Stimulated activated CD8-positive, alpha-beta memory T cell treated with anti-CD3 and anti-CD28 coated beads, Interleukin-4, amount 100 ng/mL, for 1 hour (primary cell): ENCODE measurements at places on chromosomes 6 and 20.

- no peak for DNase-seq
Observed at GRCh38 chr20:50297498-50298376, 107.1 kb downstream of the CEBPB start.

DNA sequence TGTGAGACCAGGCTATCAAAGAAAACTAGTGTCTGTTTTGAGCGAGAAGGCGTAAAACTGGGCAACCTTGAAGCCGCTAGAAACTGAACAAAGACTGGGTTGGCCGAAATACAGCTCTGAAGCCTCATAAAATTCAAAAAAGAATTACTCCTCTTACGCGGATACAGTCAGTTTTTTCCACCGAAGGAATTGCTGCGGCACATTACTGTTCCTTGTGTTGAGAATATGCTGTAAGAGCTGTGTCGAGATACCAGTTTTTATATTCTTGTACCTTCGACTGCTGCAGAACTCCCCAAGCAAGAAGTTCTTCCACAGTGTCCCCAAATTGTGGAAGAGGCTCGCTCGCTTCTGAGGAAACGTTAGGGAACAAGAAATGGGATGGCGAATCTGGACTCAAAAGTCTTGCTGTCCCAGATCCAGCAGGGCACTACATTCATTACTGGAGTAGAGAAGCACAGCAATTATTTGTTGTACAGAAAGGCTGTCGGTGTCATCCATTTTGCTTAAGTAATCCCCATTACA is 523 bp upstream of the COX7A2 start:
- no peak for DNase-seq

- no peak for DNase-seq
Observed at GRCh38 chr20:58584051-58584824, 66.8 kb upstream of the STX16 start.

GRCh38 chr6:52697903-52698302 is 27.0 kb downstream of the TMEM14A start:
- DNase-seq: no peak

- DNase-seq: no peak
Observed at GRCh38 chr6:55445648-55446204, 118.5 kb downstream of the GFRAL start.

GRCh38 chr20:59071216-59071615 is 28.6 kb upstream of the PRELID3B start:
- no peak for DNase-seq

DNA sequence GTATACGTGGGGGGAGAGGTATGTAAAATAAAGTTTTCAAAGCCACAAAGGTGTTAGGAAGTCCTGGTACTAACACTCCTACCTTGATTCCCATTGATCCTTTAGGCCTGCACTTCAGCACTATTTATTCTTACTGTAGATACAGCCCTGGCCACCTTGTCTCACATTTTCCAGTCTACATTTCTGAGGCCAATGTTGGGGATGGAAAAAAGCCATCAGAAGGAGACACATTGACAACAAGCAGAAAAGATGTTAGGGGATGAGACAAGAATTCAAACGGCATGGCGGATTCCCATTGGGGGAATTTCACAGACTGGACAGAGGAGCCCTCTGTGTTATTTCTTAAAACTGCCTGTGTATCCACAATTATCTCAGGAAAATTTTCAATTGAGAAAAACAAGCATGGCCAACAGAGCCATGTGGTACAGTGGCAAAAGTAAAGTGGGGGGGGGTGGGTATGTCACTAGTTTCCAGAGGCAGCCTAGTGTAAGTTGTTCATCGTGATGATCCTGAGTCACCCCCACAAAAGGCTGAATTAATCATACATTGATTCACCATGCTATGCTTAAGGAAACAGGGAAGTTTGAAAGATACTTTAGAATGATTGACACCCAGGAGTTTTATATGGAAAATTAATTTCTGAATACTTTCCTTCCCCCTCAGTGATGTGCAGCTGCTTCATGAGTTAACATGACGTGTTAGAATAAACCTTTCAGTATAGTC is 40.5 kb downstream of the RREB1 start:
- no peak for DNase-seq

- no peak for DNase-seq
Observed at GRCh38 chr6:2914318-2914660, 11.2 kb upstream of the SERPINB9 start.

DNA sequence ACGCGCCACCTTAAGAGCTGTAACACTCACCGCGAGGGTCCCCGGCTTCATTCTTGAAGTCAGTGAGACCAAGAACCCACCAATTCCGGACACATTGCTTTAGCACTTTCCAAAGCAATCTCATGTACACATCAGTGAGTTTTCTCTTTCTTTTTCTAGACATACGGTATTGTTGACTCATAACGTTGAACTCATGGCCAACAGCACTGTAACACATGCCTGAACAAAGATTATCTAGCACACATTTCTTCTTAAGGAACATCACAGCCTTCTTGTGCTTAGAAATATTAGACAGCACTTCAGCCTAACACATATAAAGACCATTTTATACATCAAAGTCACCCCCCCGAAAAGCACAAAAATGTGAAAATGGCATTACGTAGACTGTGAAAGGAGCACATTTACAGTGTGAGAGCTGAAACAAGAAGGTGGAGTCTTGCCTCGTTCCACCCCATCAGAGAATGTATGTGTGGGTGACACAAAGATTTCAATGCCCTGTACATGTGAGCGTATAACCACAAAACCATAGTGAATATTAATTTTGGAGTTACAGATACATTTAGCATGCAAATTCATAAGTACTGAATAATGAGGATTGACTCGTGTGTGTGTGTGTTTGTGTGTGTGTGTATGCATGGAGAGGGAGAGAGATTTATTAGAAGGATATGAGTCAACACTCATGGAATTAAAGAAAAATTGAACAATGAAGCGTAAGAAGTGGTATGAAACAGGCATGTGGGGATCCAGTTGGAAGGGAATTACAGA is 134.1 kb downstream of the FAM83B start:
- no peak for DNase-seq

DNA sequence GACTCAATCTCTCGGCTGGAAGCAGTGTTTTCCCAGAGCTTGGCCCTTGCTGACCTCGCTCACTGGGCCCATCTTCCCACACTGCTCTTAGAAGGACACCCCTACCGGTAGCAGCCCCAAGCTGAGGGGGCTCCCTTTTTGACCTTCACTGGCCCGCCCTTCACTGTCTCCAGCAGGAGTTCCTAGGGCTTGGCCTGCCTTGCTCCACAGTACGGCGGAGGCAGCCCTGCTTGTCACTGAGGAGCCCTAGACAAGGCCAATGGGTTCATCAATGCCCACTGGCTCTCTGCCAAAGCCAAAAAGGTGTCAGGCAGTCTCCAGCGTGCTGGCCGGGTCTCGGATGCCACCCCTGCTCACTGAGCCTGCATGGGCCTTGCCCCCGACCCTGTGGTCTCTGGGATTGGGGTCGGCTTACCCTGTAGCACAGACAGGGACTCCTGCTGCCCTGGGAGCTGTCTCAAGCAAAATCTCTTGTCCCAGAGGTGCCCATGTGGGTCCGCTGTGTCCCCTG is 2.1 kb downstream of the MMP24OS start:
- DNase-seq: no peak

GRCh38 chr20:58888521-58889333 is 36.2 kb downstream of the GNAS start:
- peak; percentile 64 for DNase-seq

- DNase-seq: no peak
Observed at GRCh38 chr6:36669002-36669401, 9.5 kb upstream of the CDKN1A start.

DNA sequence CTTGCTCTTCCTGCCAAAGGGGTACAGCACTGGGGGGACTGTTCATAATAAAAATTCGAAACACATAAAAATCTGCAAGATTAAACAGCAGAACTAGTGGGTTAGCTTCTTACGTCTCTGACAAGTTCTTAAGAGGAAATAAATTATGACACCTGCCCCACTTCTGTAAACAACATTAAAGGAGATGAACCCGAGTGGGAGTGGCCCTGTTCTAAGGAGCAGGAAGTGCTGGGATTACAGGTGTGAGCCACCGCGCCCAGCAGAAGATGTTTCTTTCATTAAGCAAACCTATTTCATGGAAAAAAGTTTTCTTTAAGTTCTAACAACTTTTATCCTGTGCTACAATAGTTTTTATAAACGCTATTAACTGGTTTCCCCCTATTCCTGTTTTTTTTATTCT is 24.6 kb downstream of the USP45 start:
- DNase-seq: no peak

GRCh38 chr6:159201336-159201735 is 32.1 kb downstream of the FNDC1 start:
- DNase-seq: no peak

GRCh38 chr6:39999006-39999867 is 65.0 kb upstream of the MOCS1 start:
- no peak for DNase-seq

- no peak for DNase-seq
Observed at GRCh38 chr6:157761331-157761921, 61.6 kb upstream of the SNX9 start.

GRCh38 chr6:138442663-138443062 is 38.6 kb downstream of the HEBP2 start:
- no peak for DNase-seq

DNA sequence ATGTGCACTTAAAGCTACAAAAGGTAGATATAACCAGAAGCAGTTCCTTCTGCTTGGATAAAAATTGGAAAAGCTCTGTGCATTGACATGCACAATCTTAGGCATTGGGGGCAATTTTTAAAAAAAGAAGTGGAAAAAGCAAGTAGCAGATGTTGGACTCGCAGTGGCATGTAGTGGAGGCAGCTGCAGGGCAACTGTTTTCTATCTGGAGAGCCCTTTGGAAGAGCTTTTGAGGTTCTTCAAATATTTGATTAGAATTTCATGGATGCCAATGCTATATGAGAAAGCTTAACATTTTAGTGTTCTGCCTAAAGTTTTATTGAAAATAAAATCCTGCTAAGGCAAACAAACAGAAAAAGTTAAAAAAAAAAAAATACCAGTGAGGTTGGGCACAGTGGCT is 388.3 kb upstream of the RNF217 start:
- no peak for DNase-seq

- no peak for DNase-seq
Observed at GRCh38 chr6:47434372-47435253, 43.0 kb upstream of the CD2AP start.

DNA sequence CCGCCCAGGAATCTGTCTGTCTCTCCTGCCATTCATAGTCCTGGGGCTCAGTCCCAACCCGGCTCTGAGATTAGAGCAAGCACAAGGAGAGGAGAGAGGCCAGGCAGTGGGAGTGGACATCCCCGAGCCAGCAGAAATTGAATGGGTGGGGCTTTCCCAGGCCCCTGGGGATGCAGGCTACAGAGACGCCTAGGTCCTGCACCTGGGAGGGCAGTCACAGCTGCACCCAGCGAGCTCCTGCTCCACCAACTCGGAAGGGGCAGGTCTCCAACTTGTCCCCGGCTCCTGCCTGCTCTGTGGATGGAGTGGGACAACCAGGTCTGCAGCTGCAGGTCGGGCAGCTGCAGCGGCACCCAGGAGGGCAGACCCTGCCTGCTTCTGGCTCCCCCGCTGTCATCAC is 11.1 kb upstream of the AIG1 start:
- DNase-seq: no peak

DNA sequence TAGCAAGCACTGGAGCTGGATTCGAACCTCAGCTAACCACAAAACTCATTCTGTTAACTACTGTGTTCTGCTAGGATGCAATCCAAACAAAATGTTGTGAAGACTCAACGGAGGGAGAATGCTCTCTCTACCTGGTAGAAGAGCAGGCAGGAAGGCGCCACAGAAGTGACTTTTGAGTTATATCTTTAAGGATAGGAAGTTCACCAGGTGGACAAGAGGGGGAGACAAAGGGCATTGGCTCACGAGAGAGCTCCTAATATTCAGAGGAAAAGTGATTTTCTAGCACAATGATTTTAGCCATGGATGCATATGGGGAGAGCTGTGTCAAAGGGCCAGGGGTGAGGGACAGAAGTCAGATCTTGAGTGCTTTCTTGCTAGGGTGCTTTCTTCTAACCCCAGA is 108.4 kb upstream of the MAFB start:
- no peak for DNase-seq

DNA sequence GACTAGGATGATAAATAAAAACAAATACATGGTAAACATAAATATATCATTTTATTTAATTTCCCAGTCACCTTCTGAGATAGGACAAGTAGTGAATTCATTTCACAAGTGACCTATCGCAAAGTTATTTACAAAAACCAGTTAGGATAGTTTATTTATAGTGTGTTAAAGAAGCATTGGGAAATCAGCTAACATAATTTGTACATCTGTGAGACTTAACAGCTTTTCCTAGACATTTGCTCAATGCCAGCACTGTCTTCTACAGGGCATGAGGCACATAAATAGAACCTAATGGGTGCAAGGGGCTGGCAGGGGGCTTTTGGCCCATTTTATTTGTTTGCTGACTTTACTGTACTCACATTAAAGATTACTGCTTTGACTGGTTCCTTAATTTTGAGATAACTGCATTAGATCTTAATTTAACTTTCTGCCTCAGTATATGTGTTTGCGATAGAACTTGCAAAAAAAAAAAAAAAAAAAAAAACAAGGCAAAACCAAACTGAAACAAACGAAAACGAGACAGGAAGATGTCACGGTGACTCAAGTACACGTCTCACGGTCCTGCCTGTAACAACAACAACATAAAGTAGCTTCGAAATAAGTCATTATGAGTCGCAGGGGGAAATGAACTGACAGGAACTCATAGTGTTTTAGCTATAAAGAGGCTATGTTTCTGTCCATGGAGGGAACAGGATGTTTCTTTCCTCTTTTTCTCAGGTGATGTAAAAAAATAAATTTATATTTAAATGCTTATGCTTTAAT is 133.7 kb upstream of the GMDS start:
- DNase-seq: no peak

DNA sequence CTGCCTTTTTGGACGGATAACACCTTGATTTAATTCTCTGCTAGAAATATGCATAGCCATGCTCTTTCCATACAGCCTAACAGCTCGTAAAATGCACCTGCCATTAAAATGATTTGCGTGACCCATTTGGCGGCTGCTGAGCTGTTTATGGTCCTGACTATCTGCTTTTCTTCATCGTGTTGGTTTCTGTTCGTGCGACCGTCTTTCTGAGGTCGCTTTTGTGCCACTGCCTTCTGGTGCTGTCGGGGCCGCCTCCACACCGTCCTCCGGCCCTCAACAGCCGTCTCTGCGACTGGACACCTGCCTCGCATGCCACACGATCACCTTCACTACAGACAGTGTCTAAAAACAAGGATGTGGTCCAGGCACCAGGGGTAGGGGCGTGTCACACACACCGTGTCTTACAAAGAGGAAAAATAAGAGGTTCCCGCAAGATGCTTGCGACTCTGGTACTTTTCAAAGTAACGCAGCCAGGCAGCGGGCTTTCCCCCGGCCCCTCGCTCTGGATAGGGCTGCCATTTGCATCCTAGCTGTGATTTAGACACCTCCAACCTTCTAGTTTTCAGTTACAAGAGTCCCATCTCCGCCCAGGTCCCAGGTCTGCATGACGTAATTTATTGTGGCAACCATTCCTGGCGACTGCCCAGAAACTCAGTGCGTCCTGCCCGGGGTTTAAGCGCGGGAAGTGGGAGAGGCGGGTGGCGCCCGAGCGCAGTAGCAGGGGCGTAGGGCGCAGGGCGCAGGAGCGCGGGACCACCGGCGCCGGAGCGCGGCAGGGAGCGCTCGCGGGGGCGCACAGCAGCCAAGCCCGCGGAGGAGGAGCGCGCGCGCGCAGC is at the start of gene STMND1:
Gene STMND1, plus strand, starts transcription at position 629 of the 836 bp plus-strand sequence. CDS start 208 bp downstream, outside the sequence.
- DNase-seq: no peak
